ENCODE measurements at places on chromosomes 1 and 21.
A peak's percentile ranks its signal among the peaks of the same experiment; 100 is the strongest.

DNA sequence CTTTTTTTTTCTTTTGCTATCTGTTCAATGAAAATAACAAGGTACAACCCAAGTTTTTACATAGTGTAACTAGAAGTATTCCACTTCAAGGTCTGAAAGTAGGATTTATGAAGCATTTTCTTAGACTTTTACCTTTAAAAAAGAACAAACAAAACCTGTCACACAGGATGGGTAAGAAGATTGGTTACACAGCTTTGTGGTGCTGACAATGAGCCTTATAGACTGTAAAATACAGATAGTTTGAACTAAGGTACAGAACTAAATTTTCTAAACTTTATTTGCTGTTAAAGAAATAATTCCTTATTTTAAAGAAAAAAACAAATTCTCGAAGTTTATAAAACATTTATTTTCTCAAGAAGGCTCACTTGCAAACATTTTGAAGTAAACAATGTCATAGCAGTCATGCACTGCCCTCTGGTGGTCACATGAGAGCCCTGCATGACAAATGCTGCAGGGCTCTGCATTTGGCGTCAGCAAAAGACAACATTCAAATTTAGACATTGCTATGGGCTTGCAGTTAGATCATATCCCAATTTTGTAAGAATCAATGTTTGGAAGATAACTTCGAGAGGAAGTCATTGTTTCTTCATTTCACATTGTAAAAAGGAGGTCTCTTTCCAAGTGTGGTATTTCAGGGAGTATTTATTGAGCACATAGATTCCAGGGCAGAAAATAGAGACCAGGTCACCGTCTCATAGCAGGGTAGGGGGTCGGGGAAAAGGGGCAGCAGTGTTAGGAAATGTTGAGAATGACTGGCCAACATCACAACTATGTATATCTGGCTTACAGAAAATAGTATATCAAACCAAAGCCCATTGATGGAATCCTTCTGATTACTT lies 115.3 kb upstream of the FMN2 start:
- DNase-seq, result peak; percentile 35

- no peak for DNase-seq
These were observed 15.7 kb downstream of the FHAD1 start for GRCh38 chr1:15262706-15263105.

- DNase-seq, result no peak
These were observed 1.3 kb downstream of the ST6GALNAC3 start for GRCh38 chr1:76075877-76076276.

- no peak for DNase-seq
These were observed 66.1 kb downstream of the NCAM2 start for GRCh38 chr21:21064353-21064752.

- DNase-seq, result no peak
These were observed 9.8 kb upstream of the ANKRD35 start for GRCh38 chr1:145895471-145895870.

DNA sequence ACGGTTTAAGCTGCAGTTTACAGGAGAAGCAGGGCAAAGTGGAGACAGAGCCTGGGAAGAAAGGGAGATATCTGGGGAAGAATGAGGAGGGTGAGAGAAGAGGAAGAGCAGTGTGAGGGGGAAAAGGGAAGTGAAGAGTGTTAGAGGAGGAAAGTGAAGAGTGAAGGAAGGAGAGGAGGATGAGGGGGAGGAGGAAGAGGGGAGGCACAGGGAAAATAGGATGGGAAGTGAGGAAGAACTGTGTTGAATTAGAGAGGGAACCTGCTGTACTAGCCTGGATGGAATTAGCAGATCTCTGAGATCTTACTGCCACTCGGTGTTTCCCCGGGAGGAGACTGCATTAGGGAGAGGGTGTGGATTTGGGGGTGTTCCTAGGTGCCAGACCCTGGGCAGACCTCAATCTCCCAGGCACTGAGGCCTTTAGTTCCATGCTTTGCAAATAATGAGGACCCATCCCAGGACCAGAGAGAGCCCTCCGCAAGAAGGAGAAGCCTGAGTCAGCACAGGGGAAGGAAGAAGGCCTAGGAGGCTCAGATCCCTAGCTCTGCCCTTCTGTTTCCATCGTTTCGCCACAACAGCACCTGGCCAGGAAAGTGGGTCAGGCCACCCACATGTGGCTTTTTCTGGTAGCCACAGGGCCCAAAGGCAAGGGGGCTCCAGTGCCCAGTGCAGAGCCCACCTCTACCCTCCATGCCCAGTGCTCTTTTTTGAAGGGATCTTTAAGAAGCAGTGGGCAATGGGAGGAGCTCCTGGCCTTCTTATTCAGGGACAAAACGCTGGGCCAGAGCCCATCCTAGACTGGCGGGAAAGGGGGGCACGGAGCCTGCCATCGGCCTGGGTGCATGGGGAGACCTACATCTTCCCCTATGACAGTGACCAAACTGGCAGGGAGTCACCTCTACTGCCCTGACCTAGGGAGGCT lies 2.0 kb downstream of the LRRN2 start:
- DNase-seq, result no peak

GRCh38 chr21:26115305-26115704 lies 55.3 kb downstream of the APP start:
- DNase-seq, result no peak

DNA sequence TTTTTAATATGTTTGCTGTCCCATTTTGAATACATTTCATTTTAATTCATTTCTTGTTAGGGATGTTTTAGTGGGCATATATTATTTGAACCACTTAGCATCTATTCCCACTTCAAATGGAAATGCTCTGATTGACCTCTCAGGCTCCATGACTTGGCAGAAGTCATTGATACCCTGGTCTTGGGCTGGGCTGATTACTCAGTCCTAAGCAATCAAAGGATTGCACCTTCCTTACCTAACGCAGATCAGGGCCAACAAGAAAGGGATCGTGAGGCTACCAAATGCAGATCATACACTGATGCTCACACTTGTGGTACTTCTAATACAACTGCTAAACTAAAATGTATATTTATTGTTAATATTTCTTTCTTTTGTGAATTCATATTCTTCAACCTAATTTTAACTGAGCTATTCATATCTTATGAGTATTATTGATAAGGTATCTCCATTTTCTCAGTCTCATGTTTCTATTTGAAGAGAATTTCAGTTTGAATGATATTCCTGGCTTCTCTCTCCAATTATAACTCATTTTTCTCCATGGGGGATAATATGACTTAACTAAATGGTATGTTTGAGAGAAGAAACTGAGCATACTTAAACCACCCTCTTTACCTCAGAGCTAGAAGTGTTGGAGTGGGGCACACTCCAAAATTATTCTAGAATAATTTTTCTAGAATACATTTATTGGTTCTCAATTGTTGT lies 615.5 kb upstream of the ADAMTS5 start:
- DNase-seq, result no peak

DNA sequence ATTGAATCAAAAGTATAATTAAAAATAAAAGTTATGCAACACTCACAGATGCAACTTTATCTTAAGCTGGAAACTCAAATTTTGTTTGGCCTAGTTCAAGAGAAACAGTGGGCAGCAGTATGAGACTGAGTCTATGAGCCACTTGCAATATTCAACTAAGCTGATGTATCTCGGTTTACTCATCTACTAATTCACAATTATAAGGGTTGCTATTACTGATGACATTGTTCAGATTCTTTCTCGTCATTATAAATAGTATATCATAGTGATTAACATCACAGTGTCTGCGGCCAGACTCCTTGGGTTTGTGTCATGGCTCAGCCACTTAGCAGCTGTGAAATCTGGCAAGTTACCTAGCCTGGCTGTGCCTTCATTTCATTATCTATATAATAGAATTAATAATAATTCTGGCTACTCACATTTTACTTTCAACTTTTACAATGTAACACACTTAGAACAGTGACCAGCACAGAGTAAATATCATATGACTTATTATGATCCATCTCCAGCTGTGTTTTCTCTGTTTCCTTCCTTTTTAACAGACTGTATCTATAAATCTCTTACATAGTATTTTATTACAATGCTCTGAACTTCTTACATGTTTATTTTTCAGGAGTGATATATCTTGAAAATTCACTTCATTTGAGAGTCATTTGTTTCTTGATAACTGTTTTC lies 194.3 kb upstream of the RGS18 start:
- DNase-seq, result no peak

DNA sequence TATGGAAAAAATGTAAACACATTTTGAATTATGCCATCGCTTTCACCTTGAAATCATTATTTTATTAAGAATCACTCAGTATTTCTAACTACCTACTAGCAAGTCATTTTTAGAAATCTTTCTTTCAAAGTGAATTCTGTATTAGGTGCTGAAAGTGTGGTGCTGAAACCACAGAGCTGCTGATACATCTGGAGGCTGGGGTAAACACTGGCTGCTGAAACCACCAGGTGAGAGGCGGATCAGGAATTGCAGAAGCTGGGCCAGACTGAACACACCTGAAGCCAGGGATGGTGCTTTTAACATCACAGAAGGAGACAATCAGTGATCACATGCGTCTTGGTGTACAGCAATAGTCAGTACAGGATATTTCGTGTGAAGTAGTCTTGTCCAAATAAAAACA lies 42.2 kb upstream of the KCNE1 start:
- no peak for DNase-seq

- no peak for DNase-seq
These were observed 1.1 kb upstream of the PHTF1 start for GRCh38 chr1:113760102-113761080.

DNA sequence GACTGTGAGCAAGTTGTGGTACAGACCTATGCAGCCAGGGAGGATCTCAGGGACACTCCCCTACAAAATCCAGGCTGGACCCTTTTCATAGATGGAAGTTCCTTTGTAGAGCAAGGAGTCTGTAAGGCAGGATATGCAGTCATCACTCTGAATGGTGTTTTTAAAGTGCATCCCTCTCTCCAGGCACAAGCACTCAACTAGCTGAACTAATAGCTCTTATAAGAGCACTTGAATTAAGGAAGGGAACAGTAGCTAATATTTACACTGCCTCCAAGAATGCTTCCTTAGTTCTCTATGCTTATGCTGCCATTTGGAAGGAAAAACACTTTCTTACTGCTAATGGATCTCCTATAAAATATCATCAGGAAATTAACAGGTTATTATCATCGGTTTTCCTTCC lies 27.0 kb upstream of the SMYD3 start:
- no peak for DNase-seq

GRCh38 chr1:20662110-20662475 lies 924 bp upstream of the DDOST start:
- DNase-seq, result no peak

- DNase-seq, result no peak
These were observed 127.0 kb downstream of the CRB1 start for GRCh38 chr1:197394831-197395608.

DNA sequence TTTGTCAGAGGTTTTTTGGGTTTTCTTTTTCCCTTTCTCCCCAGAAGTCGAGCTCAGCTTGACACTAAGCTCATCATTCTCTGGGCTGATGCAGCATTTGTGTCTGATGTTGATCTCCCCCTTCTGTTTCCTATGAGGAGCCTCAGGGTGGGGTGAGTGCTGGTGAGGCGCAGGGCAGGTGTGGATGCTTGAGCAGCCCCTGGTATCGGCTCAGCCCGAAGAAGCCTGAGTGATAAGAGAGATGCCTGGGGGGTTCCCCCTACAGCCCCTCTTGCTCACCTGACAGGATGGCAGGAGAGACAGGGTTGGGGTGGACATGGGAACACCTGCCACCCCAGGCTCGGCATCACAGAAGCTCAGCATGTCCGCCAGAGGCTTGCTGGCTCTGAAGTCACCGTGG lies 239.0 kb downstream of the RHOU start:
- DNase-seq, result no peak

GRCh38 chr1:215599418-215600074 lies 32.4 kb downstream of the KCTD3 start:
- no peak for DNase-seq

DNA sequence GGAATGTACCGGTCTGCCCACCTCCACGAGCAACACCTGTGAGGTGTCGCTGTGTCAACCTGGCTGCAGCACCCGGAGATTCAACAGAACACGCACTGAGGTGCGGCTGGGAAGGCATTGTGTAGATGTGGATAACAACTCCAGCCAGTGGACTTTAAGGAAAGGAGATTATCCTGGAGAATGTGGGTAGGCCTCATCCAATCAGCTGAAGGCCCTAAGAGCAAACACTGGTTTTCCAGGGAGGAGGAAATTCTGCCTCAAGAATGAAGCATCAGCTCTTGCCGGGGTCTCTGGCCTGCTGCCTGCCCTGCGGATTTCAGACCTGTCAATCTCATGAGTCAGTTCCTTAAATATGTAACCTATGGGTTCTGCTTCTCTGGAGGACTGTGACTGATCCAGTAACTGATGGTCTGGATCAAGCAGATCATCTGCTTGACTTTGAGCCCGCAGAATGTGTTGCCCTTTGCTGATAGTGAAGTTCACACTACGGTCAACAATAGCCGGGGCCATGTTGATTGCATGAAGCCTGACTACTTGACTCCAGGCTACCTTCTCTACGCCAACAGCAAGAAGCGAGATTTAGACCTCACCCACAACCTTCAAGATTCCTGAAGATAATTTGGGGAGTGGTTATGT lies 15.9 kb upstream of the PRDM15 start:
- DNase-seq, result no peak

GRCh38 chr1:84973498-84974334 lies 23.2 kb downstream of the MCOLN2 start:
- no peak for DNase-seq

GRCh38 chr1:180675586-180675985 lies 43.8 kb downstream of the XPR1 start:
- no peak for DNase-seq

DNA sequence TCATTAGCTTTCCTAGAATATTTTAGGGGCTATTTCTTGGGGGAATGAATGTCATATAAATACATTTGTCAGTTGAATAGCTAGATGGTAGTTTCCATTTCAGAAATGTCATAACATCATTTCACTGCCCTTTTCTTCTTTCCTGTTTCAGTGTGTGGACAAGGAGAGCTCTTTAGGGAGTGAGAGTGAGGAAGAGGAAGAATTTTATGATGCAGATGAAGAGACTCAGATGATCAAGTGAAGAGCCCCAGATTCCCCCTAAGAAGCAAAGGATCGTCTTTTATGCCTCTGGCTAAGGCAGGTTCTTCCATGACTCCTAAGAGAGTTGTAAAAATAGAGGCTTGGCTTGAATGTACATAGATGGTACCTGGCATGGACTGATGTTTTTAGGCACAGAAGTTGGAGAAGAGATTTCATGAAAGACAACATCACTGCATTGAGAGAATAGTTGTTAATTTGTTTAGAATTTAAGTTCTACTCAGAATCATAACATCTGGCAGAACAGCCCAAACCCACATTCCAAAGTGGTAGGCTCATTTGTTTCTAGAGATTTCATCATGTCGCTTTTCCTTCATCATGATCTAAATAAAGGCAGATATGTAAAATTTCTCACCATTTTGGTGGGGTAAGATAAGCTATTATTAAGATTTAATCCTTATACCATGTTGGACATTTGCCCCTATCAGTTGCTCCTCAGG lies 44.2 kb upstream of the MAB21L3 start:
- DNase-seq, result no peak

DNA sequence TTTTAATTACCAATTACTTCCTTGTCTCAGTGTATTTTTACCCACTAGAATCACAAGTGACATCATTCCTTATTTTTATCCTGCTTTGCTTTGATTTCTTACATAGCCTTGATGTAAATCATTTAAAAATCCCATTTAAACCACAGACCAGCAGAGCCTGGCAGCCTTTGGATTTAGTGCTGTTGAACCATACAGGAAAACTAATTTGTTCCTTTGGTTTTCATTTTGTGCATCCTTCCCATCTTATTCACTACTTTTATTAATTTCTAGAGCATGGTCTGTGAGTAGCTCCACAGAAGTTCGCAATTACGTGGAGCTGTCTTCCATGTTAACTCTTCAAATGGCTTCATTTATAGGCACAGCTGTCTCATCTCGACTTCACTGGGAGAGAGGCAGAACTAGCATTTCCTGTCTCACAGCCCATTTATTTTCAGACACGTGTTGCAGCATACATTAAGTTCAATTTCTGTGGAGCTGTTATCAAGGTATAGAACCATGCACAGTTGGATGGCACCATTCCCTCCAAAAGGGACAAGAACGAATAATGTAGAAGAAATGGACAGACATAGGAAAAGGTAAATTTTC lies 235.3 kb downstream of the MRPL39 start:
- no peak for DNase-seq
